Left lung (tissue), 14 donors: ENCODE measurements at places on chromosomes 5 and 9. TPM values are rescaled to one million over a fixed set of nuclear protein-coding genes. Genes with fewer than 3 reads are reported as not detected.

Gene ZNF354C
- 6.3 TPM for total RNA-seq

Gene SPINK7
- total RNA-seq: not detected

Gene PDE6A
- total RNA-seq: not detected

Gene KLF4
- total RNA-seq: 45.9 TPM

Gene PDE4D
- total RNA-seq: 57.1 TPM

Gene SPTAN1
- 329 TPM for total RNA-seq

Gene MARVELD2
- total RNA-seq: 38.3 TPM

Gene SPAAR
- total RNA-seq: 6.8 TPM

Gene PCDHGA11
- 3.4 TPM for total RNA-seq

Gene FGF18
- 2.3 TPM for total RNA-seq
